NCI-H1092 treated with DMSO at 0.1 percent for 48 hours (cell line): ENCODE measurements at places on chromosomes 2 and 18.

DNA sequence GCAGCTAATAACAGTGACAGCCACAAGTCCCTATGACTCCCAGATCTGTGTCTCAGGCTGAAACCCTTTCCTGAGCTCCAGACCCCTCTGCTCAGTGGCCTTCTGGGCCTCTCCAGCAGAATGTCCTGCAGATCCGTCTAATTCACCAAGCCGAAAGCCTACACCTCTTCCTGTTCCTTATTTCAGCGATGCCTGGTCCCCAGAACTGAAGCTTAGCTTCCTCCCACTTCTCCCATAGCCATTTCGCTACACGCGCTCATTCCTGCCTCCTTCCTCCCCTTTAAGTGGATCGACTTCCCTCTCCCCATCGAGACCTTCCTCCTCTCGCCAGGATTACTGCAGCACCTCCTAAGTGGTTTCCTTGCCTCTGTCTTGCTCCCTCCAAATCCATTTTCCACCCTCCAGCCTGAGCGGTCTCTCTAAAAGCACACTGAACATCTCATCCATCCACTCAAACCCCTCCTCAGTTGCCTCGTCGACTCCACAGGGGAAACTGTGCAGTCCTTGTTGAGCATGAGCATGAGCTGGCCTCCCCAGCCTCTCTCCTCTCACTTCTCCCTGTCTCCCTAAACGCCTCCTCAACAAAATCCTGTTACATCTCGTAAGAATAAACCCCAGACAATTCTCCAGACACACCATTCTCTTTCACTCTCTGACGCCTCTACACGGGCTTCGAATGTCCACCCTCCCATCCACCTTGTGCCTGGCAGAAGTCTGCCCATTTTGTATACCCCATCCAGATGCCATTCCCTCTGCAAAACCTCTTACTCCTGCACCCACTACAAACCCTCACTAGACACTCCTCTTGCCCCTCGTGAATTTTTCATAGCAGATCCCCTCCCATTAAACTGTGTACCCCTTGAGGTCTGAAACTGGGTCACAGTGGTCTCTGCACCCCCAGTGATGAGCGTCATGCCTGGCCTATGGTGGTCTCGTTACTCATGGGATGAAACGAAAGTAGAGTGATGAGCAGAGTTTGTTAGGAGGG, 232.6 kb downstream of the ATAD2B start:
- DNase-seq: no peak

DNA sequence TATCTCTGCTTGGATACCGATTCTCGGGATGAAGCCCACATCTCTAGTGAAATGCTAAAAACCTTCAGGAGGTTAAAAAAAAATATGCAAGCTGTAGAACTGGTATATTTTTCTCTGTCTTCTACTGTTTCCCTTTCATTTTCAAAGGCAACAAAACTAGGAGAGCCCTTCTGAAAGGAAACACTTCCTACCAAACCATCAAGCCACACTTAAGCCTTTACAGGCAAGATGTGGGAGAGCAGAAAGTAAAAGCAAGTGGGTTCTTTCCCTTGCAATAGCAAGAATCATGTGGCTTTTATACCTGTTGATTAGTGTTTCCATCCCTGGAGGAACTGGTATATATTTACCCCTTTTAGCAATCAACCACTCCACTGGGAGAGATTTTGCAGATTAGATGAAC, 147.9 kb upstream of the ACAA2 start:
- DNase-seq: no peak

DNA sequence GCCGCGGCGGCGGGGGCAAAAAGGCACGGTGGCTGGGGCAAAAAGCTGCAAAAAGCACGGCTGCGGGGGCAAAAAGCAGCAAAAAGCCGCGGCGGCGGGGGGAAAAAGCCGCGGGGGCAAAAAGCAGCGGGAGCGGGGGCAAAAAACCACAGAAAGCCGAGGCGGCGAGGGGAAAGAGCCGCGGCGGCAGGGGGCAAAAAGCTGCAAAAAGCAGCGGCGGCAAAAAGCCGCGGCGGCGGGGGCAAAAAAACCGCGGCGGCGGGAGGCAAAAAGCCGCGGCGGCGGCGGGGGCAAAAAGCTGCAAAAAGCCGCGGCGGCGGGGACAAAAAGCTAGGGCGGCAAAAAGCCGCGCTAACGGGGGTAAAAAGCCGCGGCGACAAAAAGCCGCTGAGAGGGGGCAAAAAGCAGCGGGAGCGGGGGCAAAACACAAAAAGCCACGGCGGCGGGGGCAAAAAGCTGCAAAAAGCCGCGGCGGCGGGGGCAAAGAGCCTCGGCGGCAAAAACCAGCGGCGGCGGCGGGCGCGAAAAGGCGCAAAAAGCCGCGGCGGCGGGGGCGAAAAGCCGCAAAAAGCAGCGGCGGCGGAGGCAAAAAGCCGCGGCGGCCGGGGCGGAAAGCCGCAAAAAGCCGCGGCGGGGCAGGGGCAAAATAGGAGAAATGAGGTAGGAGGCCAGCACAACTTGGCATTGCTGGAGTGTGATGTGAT, 123.4 kb downstream of the ANKRD30BL start:
- no peak for DNase-seq

DNA sequence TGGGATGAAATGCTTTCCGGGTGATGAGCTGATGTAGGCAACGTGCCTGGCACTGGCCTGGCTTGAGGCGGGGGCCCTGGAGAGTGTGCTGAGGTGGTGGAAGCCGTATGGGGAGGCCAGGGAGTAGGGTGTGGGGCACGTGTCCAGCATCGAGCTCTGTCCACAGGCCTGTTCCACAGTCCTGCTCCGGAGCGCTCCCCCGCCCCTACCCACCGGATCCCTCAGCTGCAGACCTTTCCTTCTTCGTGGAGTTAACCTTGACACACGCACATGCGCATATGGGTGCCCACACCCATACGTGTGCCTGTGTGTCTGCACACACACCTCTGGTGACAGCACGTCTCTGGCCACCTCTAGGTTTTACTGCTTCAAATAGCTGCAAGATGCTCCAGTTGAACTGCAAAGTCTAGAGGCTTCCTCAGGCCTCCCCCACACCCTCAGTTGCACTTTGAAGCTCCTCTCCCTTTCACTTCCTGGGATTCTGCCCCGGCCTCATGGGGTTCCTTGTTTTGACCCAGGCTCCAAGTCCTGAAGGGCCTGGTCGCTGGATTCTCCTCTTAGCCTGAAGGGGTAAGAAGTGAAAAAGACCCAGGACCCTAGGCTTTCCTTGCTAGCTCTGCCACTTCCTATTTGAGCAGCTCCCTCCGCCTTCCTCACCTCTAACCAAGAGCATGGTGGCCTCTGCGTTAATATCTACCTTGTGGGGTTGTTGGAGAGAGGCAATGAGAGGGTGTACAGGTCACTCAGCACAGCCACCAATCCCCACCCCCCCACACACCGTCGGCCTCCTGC, 49.5 kb downstream of the INHBB start:
- DNase-seq: no peak

GRCh38 chr2:182055993-182056392, 70.3 kb downstream of the PPP1R1C start:
- DNase-seq: no peak

DNA sequence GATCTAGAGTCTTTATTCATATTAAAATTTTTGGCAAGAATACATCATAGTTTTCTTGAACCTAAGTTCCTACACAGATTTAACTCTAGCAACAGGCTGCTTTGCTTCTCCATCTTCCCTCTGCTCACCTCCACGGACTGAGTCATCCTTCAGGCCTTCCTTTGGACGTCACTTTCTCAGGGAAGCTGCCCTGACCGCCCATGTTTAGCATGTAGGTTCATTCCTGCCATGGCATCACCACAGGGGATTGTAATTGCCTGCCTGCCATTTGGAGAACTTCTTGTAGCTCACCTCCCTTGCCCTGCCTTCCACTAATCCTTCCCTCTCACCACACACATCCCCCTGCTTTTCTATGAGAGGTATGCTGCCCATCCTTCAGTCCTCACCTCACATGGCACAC, 43.9 kb upstream of the B3GNT2 start:
- DNase-seq: no peak

GRCh38 chr2:41381701-41382100, 666.1 kb upstream of the PKDCC start:
- no peak for DNase-seq

DNA sequence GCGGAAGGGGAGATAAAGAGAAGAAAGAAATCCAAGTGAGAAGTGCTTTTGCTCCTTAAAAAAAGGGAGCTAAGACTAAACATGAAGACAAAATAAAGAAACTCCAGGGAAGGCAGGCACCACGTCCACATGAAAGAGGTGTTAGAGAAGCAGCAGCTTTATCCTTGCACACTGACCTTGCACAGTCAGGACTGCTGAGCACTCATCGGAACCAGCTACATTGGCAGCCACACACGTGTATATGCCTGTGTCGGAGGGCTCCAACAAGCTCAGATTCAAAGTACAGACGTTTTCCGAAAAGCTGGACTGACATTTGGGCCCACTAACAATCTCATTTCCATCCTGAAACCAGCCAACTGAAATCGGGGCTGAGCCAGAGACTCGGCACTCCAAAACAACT, 88.2 kb downstream of the TTN start:
- DNase-seq: no peak

- no peak for DNase-seq
These were observed 1794.7 kb upstream of the PIK3C3 start for GRCh38 chr18:40160361-40160760.

GRCh38 chr2:144181001-144181400, 338.9 kb downstream of the ZEB2 start:
- no peak for DNase-seq

- no peak for DNase-seq
These were observed 78.9 kb downstream of the CERS6 start for GRCh38 chr2:168534926-168535325.

DNA sequence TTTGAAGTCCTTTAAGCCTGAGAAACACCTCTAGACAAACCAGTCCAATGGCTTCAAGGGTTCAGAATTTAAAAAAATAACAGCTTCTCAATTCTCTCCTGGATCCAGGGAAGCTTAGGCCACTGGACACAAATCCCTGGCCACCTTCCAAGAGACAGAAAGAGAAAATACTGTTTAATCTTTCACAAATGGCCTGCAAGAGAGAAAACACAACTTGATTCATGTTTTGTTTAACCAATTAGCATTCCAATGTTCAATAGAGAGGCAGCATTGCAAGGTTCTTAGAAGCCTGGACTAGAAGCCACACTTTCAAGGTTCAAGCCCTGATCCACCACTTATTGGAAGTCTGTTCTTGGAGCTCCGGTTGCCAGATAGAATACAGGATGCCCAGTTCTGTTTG, 109.0 kb upstream of the PARD3B start:
- no peak for DNase-seq
